BJ (cell line): ENCODE measurements at places on chromosomes 13 and 19.

GRCh38 chr13:33383724-33384577, 98.4 kb upstream of the STARD13 start:
- no peak for DNase-seq

DNA sequence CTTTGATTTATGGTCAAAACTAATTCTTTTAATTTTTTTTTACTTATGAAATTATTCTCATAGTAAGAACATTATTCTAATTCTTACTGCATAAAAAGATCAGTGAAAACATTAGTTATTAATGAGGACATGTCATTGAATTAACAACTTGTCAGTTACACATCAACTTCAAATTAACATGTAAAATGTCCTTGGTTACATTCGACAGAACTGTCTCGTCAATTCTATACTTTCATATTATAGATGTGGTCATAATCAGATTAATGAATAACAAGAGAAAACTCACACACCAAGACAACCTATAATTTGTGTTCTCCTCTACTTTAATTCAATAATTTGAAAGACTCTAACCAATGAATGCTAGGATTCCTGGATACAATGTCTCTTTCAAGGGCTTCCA, 66.7 kb downstream of the KATNAL1 start:
- no peak for DNase-seq

DNA sequence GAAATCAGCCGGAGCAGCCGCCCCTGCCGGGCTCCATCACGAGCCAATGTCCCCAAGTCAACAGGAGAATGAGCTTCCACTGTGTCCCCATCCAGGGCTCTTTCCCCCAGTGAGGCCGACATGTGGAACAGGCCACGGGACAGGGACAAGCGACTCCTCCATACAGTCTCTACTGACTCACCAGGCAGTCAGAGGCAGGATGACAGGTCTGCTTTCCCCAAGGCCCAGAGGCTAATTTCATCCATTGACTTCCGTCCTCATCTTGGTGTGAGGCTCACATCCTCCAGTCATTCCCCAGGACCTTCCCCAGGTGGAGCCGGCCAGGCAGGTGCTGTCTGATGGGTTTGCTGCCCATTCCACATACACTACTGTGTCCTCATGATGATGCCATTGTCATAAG, 3.5 kb downstream of the CEACAM6 start:
- no peak for DNase-seq

- peak; percentile 87 for DNase-seq
These were observed 3.3 kb upstream of the AP3D1 start for GRCh38 chr19:2154587-2155075.

DNA sequence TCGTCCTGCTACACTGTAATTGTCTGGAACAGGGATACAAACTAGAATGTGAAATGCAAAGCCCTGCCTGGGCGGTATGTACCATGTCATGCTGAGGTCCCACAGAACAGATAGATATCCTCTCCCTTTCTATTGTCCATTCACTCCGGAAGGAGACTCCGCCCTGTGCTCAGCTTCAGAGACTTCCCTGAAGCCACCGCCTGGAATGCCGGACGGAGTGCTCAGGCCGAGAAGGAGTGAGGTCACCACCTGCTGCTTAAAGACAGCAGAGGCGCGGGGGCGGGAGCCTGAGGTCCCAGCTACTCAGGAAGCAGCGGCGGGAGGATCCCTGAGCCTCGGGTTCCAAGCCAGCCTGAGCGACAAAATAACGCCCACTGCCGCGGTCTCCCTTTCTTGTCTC, 890 bp upstream of the ZNF611 start:
- no peak for DNase-seq

GRCh38 chr19:1315470-1316166, 29.9 kb downstream of the EFNA2 start:
- no peak for DNase-seq

DNA sequence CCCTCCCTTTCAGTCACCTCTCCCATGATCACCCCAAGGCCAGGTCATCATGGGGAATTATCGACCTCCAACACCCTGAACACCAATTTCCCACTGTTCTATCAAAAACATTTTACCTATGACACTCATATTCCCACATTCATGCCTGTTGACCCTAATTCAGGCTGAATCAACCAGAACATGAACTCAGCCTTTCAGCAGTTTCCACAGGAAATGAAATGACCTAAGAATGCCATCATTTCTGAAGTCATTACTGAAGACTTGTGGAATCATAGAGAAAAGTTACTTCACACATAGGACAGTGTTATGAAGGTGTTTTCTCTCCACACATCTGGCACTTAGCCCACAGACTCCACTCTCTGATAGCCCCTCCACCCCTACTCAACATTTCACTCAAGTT, 29.9 kb upstream of the FAM124A start:
- no peak for DNase-seq

DNA sequence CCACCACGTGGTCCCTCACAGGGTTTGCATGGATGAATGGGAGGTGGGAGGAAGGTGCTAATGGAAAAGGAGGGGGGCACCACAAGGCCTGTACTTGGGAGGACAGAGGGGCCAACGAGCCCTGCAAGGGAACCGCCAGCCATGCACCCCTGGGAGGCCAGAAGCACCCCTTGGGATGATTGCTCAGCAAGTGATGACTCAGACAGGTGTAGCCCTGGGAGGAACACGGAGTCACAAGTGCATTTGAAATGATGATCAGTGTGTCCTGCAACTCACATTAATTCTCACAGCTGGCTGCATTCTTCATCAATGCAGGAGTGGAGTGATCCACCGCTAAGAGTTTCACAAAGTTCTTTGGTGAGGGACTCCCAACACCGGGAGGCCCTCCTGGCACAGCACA, 82.8 kb upstream of the ZNF254 start:
- no peak for DNase-seq

DNA sequence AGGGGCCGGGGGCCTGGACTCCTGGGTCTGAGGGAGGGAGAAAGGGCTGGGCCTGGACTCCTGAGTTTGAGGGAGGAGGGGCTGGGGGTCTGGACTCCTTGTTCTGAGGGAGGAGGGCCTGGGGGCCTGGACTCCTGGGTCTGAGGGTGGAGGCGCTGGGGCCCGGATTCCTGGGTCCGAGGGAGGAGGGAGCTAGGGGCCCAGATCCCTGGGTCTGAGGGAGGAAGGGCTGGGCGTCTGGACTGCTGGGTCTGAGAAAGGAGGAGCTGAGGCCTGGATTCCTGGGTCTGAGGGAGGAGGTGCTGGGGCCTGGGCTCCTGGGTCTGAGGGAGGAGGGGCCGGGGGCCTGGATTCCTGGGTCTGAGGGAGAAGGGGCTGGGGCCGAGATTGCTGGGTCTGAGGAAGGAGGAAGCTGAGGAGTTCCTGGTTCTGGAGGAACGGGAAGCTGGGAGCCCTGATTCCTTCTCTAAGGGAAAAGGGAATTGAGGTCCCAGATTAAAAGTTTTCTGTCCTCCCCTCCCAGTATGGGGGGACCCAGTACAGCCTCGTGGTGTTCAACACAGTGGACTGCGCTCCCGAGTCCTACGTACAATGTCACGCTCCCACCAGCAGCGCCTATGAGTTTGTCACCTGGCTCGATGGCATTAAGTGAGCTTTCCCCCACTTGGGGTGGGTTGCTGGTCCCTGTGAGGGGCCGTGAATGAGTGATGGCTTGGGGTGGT, 721 bp downstream of the MED25 start:
- DNase-seq, result no peak

GRCh38 chr13:27954406-27954851, 14.7 kb downstream of the CDX2 start:
- DNase-seq, result no peak

GRCh38 chr13:97278435-97279411, 56.6 kb downstream of the MBNL2 start:
- no peak for DNase-seq

DNA sequence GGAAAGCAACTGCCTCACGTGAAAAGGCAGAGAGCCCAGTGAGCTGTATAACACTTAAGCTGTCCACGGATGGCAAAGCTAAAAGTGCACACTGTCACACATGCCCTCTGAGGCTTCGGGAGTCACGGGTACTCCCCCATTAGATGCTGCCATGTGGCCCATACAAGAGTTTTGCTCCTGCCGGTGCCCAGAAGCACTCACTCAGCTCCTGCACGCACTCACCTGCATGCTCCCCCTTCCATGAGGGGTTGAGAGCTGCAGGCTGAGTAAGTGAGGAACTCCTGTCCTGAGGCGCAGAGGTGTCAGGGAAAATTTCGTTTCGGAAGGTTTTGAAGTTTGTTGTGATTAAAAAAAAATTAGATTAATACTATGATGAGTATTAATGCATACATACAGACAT, 939.2 kb upstream of the ATXN8OS start:
- DNase-seq, result no peak

DNA sequence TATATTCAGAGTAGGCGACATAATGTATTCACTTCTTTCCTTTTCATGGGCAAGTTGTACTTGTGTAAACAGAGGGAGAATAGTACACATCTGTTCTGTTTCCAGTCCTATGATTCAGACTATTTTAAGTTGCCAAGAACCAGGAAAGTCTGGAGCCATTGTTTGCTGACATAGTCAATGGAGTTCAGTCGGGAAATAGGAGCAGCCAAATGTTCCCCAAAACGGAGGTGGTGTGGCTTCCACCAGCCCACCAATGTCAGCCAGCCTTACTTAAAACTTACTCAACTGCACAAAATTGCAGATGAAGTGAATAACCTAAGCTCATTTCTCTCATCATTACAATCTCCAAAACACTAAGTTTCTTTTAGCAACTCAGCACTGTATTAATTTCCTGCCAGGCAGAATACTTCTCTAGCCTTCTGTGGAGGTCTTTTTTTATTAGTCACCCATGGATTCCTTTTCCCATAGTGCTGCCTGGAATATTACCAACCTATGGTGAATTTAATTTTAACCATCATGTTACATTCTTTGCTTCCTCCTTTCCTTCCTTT, 22.3 kb upstream of the CSNK1A1L start:
- peak; percentile 59 for DNase-seq

DNA sequence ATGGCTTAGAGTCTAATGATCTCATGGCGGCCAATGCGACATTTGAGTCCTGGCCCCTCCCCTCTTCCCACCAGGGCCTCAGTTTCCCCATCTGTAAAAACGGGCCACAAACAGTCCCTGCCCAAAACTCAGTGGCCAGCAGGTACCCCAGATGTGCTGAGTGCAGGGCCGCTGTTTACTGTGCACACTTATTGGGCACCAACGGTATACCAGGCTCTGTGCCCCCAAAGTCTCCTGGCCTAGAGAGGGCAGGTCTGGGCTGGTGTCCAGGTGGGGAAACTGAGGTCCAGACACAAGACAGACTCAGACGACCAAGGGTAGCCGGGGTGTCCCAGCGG, 23.6 kb upstream of the WDR18 start:
- DNase-seq, result no peak

DNA sequence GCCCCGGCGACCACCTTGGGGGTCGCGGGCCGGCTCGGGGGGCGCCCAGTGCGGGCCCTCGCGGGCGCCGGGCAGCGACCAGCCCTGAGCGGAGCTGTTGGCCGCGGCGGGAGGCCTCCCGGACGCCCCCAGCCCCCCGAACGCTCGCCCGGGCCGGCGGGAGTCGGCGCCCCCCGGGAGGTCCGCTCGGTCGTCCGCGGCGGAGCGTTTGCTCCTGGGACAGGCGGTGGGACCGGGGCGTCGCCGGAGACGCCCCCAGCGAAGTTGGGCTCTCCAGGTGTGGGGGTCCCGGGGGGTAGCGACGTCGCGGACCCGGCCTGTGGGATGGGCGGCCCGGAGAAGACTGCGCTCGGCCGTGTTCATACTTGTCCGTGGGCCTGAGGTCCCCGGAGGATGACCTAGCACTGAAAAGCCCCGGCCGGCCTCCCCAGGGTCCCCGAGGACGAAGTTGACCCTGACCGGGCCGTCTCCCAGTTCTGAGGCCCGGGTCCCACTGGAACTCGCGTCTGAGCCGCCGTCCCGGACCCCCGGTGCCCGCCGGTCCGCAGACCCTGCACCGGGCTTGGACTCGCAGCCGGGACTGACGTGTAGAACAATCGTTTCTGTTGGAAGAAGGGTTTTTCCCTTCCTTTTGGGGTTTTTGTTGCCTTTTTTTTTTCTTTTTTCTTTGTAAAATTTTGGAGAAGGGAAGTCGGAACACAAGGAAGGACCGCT, 729 bp downstream of the STK11 start:
- DNase-seq, result no peak

GRCh38 chr19:10279737-10280442, 6.9 kb upstream of the ICAM4 start:
- DNase-seq, result no peak

DNA sequence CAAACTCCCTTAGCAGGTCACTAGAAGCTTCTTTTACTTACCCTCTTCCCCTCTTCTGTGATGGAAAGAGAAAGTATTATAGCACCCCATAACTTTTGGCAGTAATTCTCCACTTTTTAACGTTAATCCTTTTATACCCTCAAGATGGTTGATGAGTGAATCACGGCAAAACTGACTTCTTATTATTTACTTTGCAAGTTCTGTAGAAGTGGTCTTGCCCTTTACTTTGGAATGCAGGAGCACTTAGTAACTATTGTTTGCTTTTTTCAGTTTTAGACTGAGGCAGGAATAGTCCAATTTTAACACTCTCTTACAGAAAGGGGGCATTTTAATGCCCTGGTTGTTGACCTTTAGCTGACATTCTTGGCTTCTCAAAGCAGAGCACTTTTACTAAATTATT, 260.1 kb downstream of the LMO7 start:
- DNase-seq, result no peak

- no peak for DNase-seq
These were observed 732 bp upstream of the DCLK1 start for GRCh38 chr13:36131931-36132297.

- peak; percentile 4 for DNase-seq
These were observed 679 bp downstream of the ZNF471 start for GRCh38 chr19:56508290-56508778.
